ENCODE measurements at places on chromosomes 6 and 20.

- DNase-seq = no peak
These were observed 222.7 kb upstream of the FOXA2 start for GRCh38 chr20:22807045-22807444.

DNA sequence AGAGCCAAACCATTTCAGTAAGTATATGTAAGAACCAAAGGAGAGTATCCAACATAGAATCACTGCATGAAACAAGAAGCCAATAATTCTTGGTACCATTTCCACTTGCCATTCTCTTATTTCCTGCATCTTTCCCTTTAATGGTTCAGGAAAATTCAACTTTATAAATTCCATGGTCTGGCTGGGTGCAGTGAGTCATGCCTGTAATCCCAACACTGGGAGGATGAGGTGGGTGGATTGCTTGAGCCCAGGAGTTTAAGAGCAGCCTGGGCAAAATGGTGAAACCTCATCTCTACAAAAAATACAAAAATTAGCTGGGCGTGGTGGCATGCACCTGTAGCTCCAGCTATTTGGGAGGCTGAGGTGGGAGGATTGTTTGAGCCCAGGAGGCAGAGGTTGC is 21.2 kb downstream of the NHLRC1 start:
- no peak for DNase-seq

DNA sequence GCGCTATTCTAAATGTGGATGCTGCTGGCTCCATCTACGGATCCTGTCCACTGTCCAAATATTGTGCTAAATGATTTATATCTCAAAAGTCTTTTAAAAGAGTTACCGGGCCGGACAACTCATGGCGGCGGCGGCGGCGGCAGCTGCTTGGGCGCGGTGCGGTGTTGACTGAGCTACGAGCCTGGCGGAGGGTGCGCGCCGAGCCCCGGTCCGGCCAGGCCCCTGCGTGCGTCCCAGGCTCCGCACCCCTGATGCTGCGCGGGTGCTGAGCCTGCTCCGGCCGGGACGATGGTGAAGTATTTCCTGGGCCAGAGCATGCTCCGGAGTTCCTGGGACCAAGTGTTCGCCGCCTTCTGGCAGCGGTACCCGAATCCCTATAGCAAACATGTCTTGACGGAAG is 303.4 kb downstream of the CENPW start:
- no peak for DNase-seq

DNA sequence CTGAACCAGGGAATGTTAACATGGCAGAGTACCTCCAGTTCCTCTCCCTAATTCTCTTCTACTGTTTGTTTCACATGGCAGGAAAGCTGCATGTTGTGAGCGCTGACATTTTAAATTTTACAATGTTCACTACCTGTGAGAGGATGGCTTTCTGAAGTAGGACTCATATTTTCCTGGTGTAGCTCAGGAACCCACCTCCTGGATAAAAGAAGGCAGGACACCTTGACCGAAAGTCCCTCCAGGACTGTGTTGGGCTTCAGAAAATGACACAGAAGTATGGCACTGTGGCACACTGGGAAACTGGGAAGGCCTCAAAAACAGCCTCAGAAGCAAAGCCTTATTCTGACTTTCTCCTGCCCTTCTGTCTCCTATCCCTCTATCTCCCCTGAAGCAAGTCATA is 33.3 kb downstream of the PTPRK start:
- no peak for DNase-seq

DNA sequence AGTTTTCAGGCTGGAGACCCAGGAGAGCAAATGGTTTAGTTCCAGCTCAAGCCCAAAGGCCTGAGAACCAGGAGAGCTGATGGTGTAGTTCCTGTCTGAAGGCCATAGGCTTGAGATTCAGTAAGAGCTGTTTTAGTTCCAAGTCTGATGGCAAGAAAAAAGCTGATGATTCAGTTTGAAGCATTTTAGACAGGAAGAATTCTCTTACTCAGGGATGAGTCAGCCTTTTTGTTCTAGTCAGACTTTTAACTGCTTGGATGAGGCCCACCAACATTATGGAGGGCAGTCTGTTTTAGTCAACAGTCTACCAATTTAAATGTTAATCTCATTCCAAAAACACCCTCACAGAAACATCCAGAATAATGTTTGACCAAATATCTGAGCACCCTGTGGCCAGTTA is 2.5 kb downstream of the ZSCAN26 start:
- DNase-seq = no peak

- no peak for DNase-seq
These were observed 473.9 kb upstream of the HS3ST5 start for GRCh38 chr6:114816678-114817077.

GRCh38 chr20:46255440-46256104 is 52.7 kb downstream of the CDH22 start:
- peak; percentile 26 for DNase-seq

GRCh38 chr6:5662797-5663196 is 343.9 kb downstream of the NRN1 start:
- no peak for DNase-seq

DNA sequence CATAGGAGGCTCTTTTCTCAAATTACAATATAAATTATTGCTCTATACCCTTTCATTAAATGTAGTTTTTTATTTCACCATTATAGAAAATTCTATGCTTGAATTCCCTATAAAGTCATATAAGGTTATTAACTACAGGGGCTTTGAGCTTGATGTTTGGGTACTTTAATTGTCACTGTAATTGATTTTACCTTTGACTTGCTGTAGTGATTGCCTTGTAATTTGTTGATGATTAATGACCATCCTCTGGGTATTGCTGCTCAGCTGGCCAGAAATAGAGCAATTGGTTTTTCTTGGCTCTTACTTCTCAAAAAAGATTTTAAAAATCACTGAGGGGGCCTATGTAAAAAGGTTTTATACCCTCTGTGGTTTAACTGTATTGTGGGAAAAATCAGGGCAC is 1186.0 kb downstream of the KHDRBS2 start:
- no peak for DNase-seq

DNA sequence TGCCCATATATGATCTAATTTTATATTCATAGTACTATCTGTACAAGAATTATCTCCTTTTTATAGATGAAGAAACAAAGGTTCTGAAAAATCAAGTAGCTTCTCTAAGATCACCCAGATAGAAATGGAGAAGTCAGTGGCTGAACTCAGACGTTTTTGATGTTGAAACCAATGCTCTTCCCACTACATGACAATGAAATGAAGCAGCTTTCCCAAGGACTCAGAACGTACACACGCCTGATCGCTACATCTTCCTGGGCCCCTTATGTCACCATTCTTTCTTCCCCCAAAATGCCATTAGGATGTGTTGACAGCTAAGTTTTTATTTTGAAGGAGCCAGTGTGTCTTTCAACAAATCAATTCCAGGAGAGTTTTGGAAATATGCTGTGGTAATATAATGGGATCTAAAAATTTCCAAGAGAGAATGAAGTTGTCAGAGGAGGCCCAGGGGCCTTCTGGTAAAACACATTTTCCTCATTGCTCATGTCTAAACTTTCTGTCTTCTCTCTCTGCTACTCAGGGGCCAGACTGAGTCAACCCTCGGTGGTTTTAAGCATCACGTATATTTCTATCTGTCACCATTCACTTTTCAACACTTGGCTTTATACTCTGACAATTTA is 98.1 kb upstream of the COL21A1 start:
- DNase-seq = no peak

GRCh38 chr6:17032988-17033634 is 68.7 kb upstream of the STMND1 start:
- no peak for DNase-seq

DNA sequence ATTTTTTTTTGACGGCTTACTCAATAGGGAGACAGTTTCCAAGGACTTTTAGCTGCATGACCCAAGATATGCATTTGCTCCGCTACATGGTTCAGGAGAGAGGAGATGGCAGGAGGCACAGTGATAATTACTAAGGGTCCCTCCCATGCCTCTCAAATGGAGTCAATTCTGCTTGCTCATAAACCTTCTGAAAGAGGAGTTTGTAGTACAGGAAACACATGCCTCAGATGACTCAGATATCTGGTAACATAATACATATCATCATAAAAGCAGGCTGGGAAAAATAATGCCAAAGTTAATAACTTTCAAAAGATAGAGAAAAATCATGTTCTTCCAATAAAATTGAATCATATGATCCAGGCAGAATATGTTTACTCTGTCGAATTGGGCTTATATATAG is 97.6 kb upstream of the DEFB112 start:
- no peak for DNase-seq

- DNase-seq = no peak
These were observed 88.4 kb upstream of the B3GAT2 start for GRCh38 chr6:71045296-71045695.

GRCh38 chr20:3041854-3042409 is 1.5 kb upstream of the GNRH2 start:
- no peak for DNase-seq

DNA sequence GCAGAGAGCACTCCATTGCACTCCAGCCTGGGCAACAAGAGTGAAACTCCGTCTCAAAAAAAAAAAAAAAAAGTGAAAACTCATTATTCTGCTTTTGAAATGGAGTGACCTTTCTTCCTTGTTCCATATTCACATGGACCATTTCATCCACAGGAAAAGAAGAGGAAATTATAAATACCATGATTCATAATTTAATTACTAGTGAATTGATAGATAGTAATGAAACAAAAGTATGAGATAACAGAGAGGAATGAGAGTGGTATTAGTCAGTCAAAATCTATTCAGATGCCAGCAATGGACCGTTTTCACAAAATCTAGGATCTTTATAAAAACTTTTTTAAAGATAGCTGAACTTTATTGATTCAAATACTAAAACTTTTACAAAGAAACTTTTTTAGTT is 443.1 kb upstream of the FLRT3 start:
- DNase-seq = no peak

GRCh38 chr6:31727717-31728671 is 1.1 kb downstream of the DDAH2 start:
- no peak for DNase-seq

DNA sequence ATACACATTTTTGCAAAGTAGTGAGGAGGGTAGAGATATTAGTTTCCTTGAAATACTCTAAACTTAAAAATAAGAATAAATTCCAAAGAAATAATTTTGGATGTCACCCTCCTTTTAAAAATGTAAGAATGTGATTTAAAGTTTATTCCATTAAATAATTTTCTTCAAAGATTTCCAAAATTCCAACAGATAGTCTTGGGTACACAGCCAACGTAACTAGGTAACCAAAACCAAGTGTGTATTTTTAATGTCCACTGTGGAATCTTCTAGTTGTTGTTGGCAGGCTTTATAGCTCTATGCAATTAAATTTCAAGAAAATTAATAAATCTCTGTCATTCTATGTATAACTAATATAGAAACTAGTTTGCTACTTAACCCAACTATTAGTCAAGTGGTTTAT is 101.3 kb downstream of the COL21A1 start:
- DNase-seq = no peak

DNA sequence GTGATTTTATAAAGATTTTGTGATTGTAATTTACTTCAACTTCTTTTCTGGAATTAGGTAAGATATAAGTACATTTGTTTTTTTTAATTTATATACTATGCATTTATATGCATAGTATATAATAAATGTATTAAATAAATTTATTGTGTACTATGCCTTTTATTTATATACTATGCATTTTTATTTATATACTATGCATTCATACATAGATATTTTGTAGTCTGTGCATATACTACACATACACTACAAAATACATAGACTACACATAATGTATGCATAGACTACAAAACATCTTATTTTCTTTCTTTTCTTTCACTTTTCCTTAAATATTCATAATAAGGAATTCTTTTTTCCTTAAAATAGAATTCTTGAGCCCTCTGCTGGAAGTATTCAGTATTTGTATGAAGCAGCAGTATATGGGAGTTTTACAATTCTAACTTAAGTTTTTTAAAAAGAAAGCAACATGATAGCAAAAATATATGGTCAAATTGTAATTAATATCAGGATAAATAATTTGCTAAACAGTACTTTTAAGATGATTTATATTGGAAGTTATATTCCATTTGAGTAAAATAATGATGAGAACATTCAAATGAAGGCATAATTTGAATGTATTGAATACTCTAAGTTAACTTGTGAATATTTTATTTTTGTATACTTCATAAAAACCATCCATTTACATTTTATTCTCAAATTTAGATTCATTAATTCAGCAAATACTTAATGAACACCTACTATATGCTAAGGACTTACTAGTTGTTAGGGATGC is 129.3 kb downstream of the KLHL32 start:
- no peak for DNase-seq

- DNase-seq = no peak
These were observed 588.2 kb upstream of the NRSN1 start for GRCh38 chr6:23537828-23538227.

DNA sequence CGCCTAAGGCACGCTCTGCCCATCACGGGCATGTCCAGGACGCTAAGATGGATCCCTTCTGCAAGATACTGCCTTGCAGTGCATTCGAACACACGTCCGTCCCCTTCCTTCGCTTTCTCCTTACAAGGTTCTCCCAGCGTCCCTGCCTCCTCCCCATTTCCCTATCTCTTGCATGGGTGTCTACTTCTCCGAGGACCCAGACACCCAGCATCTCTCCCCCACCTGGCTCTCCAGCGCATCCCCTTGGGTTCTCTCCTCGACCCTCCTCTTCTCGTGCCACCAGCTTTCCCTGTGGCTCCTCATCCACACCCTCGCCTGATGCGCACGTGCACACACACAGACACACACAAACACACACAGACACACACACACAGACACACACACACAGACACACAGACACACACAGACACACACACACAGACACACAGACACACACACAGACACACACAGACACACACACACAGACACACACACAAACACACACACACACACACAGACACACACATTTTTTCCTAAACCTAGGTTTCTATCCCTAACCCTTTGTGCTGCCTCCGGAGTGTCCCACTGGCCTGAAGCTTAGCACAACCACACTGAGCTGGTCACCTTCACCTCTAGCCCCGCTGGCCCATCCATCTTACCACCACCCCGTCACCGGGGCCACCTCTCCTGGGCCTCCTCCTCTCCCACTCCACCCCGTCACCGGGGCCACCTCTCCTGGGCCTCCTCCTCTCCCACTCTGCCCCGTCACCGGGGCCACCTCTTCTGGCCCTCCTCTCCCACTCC is 31.9 kb downstream of the ANKRD60 start:
- no peak for DNase-seq

DNA sequence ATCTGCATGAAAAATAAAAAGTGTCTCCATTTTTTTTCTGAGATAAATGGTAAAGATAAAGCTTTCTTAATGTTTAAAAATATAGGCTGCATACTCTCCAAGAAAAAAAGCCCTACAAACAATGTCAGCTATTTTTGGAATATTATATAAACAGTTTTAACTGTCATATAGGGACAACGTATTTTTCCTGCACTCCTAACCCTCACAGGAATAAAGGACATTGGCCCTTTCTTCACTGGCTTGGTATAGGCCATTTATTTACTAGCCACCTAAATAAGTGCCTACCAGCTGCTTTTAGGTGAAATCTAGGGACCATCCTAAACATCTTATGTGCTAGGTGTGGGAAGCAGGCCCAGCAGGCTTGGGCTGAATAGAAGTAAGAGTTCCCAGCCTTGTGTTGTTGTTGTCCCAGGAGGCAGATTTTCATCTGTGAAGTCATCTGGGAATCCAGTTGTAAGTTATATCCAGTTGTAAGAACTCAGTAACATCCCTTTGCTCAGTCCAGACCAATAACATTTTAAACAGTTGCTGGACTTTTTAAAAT is 21.3 kb downstream of the FOXO3 start:
- no peak for DNase-seq

- no peak for DNase-seq
These were observed 46.9 kb downstream of the LYRM4 start for GRCh38 chr6:5213836-5214235.
